ENCODE measurements at places on chromosomes 6 and 20.

DNA sequence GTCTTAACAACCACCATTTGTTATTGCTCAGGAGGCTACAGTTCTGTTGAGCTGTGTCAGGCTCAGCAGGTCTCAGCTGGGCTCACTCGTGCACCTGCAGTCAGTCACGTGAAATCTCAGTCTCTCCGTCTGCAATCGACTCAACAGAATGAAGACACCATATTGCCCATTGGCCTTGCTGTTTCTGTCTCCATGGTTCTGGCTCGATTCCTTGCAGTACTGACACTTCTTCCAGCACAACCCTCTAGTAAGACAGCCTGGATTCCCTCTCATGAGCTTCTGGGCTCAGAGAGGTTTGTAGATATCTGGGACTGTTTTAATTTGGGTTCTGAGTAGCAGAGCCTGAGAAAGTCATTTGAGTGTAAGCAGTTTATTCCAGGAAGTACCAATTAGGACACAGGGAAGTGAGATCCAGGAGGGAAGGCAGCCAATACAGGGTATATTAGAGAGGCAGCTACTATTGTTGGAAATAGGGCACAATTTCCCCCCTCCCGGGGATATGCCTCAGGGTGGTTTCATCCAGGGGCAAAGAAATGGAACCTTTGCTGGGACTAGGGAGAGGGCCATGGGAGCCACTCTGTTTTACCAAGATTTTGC lies 87.4 kb upstream of the RALGAPA2 start:
- no peak for DNase-seq

DNA sequence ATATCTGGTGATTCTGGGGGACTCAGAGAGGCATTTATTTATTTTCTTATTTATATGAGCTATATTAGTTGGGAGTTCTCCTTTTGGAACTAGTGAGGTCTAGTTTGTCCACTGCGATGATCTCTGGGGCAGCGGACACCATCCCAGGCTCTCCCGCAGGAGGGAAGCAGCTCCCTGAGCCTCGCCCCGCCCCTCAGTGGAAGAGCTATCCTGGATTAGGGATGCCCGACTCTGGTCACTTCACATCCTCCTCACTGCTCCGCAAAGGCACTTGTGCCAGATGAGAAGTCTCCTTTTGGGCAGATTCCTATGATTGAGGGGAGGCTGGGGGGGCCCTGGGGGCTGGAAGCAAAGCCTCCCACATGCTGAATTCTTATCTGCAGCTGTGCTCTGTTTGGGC lies 3.6 kb upstream of the MAS1 start:
- DNase-seq: no peak

DNA sequence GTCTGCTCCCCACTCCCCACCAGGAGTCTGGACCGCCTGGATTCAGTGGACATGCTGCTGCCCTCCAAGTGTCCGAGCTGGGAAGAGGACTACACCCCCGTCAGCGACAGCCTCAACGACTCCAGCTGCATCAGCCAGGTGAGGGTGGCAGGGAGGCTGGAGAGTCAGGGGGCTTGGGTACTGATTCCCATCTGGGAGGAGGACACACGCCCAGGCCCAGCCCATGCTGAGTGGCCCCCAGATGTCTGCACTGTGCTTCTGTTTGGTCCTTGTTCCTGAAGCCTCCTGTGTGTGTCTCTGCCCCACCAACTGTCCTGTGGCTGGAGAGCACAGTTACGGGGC lies 101.6 kb upstream of the MYL9 start:
- DNase-seq: no peak

- no peak for DNase-seq
Observed at GRCh38 chr20:50932016-50932485, 814 bp upstream of the ADNP start.

- no peak for DNase-seq
Observed at GRCh38 chr6:121881974-121882667, 446.7 kb downstream of the GJA1 start.

- DNase-seq: no peak
Observed at GRCh38 chr6:36976509-36976908, 9.5 kb downstream of the MTCH1 start.
